ENCODE measurements at places on chromosomes 3 and 15. TPM values are rescaled to one million over a fixed set of nuclear protein-coding genes. Genes with fewer than 3 reads are reported as not detected.

Gene TMEM115
- 31.9 TPM for total RNA-seq

Gene ILDR1
- total RNA-seq = 0.23 TPM

Gene ACAD11
- 30.9 TPM for total RNA-seq

Gene MNS1
- total RNA-seq = 1.5 TPM

Gene ARNT2
- total RNA-seq = 1.6 TPM

Gene C3orf22
- total RNA-seq = not detected

Gene TLR9
- not detected for total RNA-seq

Gene DNAJA4
- total RNA-seq = not detected

Gene SECISBP2L
- total RNA-seq = 19.6 TPM

Gene TM4SF4
- total RNA-seq = not detected

Gene UBP1
- 72.6 TPM for total RNA-seq

Gene ACKR4
- not detected for total RNA-seq
